ENCODE measurements at places on chromosomes 2 and 18.
A peak's percentile ranks its signal among the peaks of the same experiment; 100 is the strongest.

DNA sequence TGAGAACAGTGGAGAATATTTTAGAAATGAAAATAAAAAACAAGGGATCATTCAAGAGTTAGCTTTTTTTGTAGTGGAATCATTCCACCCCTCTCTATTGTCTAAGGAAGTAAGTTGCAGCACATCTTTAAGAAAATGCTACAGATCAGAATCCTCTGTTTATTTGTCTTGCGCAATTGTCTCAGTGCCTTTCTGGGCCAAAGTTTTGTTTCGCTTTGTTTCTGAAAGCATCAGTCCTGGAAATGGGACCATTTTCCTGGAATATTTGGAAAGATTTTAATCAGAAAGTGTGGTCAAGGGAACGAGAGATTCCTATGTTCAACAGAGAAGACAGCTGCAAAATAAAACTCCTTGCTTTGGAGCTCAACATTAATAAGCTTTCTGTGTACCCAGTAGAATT lies 74.0 kb downstream of the NRXN1 start:
- no peak for DNase-seq

- DNase-seq = no peak
Observed at GRCh38 chr2:218851286-218851685, 8.3 kb upstream of the WNT6 start.

DNA sequence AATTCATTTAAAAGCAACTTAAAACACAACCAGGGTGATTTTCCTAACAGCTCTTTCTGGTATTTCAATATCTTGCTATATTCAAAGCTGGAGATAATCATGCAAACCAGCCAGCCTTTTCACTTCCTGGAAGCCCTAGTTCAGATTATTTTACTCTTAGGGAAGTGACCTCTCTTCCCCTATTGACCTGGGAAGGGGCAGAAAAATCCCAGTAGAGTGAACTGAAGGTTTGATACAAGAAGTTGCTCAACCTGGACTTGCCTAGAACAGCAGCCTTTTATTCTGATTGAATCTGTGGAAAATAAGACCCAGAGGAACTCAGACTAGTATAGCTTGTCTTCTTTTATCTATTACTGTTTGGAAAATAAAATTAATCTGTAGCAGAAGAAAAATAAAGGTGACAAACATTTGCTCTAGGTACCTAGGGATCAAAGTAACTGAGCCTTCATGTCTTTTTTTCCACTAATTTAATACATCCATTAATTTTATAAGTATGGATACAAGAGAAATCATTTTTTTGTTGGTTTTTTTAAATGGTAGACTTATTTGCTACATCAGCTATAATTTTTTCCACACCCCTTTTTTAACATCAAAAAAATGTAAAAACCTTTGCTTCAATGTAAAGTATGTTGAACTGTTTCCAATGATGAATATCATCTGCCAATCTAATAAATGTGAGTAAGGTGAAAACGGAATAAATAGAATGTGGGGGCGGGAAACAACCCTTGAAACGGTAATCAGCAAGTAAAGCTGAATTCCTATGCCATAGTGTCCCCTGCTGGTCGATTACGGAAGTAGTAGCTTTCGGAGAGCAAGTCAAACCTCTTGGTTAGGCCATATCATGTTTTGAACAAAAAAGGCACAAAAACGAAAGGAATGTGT lies 629.9 kb downstream of the NRXN1 start:
- no peak for DNase-seq

DNA sequence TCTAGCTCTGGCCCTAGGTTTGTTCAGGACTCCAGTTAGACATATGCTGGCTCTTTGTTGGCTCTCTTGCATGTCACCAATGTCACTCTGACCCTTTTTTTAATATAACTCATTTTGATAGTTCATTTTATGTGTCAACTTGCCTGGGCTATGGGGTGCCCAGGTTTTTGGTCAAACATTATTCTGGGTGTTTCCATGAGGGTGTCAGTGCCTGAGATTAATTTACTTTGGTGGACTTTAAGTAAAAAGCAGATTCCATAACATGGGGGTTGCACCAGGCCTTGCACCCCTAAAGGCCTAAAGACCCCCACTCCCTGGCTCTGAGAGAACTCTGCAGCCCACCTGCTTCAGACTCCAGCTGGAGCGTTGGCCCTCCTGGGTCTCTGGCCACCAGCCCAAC lies 48.1 kb upstream of the SNTG2 start:
- no peak for DNase-seq

- DNase-seq = no peak
Observed at GRCh38 chr2:214310319-214310718, 100.5 kb upstream of the VWC2L start.

- no peak for DNase-seq
Observed at GRCh38 chr2:227793148-227793712, 20.4 kb upstream of the CCL20 start.

- DNase-seq = no peak
Observed at GRCh38 chr2:197216361-197216979, 94.1 kb downstream of the ANKRD44 start.

DNA sequence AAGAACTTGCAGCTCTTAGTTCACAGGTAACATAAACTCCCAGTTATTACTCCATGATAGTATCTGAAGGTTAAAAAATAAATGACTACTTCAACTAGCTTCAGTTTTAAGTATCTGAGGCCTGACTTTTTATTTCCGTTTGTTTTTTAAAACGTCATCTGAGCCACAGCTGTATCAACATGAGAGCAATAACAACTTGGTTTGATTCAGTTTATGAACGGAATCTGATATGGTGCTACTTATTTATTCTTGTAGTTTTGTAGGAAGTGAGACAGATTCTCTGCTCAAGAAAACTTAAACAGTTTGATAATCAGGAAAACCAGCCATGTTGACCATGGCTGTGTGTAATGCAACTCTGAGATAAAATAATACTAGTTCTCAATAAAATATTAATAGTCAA lies 34.9 kb downstream of the NAB1 start:
- DNase-seq = no peak

DNA sequence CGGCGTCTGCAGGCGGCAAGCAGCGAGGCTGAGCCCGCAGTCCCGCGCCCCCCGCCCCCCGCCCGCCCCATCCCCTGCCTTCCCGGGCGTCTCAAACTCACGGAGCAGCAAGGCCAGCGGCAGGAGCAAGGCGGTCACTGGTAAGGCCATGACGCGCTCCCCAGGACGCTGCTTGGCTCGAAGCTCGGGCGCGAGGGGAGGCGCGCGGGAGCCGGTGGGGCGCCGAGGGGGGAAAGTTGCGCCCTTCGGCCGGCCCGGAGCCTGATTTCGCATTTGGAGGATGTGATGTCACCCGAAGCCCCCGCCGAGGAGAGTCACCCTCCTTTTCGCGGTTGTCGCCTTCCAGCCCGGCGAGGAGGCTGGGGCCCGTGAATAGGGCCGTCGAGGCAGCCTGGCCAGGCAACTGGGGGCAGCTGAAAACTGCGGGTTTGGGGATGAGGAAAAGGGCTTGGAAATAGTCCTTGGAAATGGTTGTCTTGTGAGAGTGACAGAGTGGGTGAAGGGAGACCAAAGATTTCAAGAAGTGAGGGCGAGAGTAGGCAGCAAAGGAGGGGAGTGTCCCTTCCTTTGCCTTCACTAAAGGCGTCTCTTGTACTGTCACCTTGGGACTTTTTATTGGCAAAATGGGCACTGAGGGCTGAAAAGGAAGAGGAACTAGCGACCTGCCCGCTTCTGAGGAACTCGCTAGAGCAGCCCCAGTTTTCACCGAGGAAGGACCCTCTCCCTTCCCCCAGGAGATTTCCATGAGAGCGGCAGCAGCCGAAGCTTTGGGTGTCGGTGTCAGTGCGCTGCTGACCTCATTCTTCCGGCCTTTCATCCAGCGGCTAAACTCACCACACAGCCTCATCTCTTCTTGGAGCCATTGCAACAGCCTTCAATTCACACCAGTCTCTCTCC lies at the start of gene CD8A:
TSS of gene CD8A (minus strand) at position 238 of the 897 bp plus-strand sequence. CDS start at position 150, 88 bp downstream.
- DNase-seq = peak; percentile 64

- DNase-seq = no peak
Observed at GRCh38 chr18:27724362-27724761, 452.6 kb downstream of the CDH2 start.

DNA sequence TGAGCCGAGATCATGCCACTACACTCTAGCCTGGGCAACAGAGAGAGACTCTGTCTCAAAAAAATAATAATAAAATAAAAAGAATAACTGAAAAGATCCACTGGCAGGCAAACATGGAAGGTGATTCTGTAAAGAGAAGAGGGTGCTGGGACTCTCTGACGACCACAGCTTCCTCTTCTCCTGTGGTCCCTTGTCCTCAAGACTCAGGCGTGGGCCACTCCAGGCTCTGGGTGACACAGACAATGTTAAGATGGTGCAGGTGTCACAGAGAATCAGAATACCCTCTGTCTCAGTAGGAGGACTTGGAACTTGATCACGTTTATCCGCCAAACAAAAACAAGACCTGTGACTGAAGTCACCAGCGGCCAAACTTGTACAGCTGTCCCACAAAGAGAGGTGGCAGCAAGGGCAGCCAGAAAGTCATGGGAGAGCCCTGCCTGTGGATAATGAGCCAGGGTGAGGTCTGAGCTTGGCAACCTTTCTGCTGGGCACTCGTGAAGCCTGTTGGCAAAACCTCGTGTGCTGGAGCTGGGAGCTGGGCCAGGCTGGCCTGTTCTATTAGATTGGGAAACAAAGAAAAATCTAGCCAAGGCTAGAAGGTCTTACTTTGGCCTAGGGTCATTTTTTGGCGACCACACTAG lies 76.4 kb upstream of the ITGA6 start:
- no peak for DNase-seq

DNA sequence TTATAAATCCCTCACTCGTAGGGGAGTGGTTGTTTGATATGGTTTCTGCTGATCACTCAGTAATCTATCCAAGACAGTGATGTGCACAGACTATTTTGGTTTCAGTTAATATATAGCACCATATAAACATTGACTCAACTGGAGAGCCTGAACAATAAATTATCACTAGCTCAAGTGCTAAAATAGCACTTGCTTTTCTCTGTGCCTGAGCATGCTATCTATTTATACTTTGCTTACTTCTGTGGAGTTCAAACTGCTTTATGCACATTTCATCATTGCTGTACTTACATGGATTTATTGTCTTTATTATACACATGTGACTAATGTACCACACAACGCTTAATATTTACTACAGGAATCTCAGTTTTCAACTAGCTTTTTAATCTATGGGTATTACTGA lies 133.6 kb downstream of the BCL2 start:
- no peak for DNase-seq

DNA sequence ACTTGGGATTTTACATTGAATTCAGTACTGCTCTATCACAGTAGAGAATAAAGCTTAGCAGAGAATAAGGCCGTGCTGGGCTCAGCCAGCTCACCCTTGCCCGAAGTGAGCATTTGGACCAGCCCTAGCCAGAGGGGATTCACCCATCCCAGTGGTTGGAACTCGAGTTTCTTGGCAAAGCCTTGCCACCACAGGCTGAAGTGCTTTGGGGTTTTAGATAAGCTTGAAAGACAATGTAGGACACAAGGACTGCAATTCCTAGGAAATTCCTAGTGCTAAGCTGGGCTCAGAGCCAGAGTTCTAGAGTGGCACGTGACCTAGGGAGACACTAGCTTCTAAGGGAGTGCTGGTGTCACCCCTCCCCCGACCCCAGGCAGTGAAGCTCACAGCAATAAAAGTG lies 28.0 kb downstream of the SERPINB11 start:
- DNase-seq = no peak

DNA sequence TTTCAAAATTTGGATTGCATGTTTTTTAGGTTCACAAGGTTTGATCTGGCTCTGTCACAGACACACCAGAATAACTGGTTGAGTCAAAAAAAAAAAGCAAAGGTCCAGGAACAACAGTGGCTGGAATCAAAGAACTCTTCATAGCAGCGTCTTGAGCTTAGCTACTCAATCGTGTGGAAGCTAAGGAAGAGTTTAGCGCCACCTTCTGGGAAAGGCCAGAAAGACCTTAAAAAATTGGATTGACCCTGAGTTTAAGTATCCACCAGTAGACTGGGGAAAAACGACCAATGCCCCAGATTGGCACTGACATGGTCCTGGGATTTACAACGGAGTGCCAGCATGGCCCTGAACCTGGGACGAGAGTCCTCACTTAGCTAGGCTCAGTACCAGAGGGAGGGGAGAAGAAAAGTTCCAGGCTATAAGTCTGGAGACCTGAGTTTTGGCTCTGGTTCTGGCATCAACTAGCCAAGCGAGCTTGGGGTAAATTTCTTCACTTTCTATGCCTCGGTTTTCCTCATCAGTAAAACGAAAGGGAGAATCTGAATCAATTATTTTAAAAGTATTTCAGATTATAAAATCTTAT lies 71.1 kb upstream of the TFCP2L1 start:
- DNase-seq = no peak

GRCh38 chr2:209471037-209471436 lies 47.2 kb downstream of the MAP2 start:
- no peak for DNase-seq

DNA sequence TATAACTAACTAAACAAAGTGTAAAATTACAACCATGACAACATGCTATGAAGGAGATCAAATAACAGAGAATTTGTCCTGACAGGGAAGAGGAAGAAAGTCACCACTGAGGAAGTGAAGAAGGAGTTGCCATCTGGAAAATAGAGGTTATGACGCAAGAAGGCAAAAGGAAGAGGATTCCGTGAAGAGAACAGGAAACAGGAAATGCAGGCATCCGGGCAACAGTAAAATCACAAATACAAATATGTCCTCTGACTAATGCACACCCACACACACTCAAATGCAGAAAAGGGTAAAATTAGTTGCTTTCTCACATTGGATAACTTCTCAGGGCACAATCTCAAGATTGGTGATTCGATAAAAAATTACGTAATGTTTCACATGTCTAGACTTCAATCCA lies 278.4 kb downstream of the TMX3 start:
- no peak for DNase-seq

DNA sequence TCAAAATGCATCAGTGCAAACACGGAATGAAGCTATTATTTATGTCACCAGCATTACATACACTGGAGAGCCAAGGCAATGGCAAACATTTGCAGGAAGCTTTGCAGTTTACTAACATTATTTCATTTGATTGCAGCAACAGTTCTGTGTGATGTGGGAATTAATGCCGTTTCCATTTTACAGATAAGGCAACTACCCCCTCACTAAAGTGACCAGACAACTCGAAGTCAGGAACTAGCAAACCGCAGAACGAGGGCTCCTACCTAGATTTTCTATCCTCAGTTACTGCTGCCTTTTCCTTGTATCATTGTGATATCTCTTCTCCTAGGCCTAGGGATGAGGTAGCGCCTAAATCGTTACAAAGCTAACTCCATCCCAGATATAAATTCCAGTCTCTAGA lies 85.5 kb downstream of the COLEC12 start:
- DNase-seq = no peak

GRCh38 chr18:41982942-41983660 lies 28.1 kb downstream of the PIK3C3 start:
- no peak for DNase-seq

DNA sequence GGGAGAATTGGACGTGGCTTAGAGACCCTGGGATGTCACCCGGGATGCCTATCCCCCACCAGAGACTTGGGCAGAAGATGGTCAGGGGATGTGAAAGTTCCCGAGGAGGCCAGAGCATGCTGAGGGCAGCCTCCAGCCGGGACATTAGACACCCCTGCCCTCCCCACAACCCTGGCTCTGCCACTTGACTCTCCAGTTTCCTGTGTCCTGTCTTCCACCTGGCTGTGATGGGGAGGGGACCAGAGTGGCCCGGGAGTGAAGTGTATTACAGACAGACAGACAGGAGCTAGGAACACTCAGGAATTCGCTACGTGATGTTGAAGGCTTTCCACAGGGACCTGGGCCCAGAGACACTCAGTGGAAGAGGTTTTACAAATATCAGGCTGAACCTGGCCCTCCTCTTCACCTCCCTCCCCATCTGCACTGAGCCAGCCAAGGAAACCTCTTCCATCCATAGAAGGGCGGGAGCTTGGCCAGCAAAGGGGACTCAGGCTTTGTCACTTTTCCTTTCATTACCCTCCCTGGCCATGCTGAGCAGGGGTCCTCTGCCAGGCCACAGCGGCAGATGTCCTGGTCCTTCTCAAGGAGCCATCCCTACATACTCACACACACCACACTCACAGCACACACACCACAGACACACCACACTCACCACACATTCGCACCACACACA lies 60.7 kb downstream of the SDC1 start:
- DNase-seq = no peak
